ENCODE measurements at places on chromosomes 11 and 22. TPM values are rescaled to one million over a fixed set of nuclear protein-coding genes. Genes with fewer than 3 reads are reported as not detected.
A peak's percentile ranks its signal among the peaks of the same experiment; 100 is the strongest.

CCDC116 gene
- 1.2 TPM for total RNA-seq

FBLN1 gene
- not detected for total RNA-seq

OVCH2 gene
- not detected for total RNA-seq

TESMIN gene
- total RNA-seq: 1.8 TPM

POU2AF3 gene
- 0.82 TPM for total RNA-seq

CASP12 gene
- not detected for total RNA-seq

MAPK8IP1 gene
- 3.4 TPM for total RNA-seq

- H3K4me1 ChIP-seq: no peaks in the 10 kb centered on the region
- no peak overlapping the region for H3K4me3 ChIP-seq
- H3K36me3 ChIP-seq: no peaks in the 10 kb centered on the region
- DNase-seq: no peak
Measured at GRCh38 chr11:115684135-115684534, 179.9 kb upstream of the CADM1 start.

DNA sequence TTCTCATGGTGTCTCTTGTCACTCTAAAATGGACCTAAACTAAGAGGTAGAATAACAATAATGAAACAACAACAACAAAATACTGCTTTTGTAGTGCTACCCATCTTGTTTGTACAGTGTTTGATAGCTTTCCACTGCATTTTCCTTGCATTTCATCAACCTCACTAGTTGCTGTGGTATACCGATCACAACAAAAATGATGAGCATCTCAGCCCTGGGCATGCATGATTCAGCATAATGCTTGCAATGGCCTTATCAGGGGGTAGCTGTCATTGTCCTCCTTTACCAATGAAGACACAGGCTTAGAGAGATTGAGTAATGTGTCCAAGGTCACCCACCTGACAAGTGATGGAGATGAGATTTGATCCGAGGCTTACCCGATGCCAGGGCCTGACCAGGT is 682.5 kb downstream of the NTM start:
- H3K27ac ChIP-seq: no peak overlapping the region
- no peak overlapping the region for H3K4me3 ChIP-seq
- H3K36me3 ChIP-seq: no peaks in the 10 kb centered on the region
- DNase-seq: no peak
- H3K27me3 ChIP-seq: no peaks in the 10 kb centered on the region
- H3K4me1 ChIP-seq: no peaks in the 10 kb centered on the region

GRCh38 chr11:74592441-74593362 is at the start of gene POLD3:
Gene POLD3 (plus strand): TSS chr11:74592582. CDS start chr11:74592659, 77 bp downstream.
- H3K27me3 ChIP-seq: no peaks in the 10 kb centered on the region
- H3K4me3 ChIP-seq: peak within 1 kb of the TSS; percentile 94
- H3K36me3 ChIP-seq: peaks cover 22% of the 10 kb centered on the region
- peak within 1 kb of the TSS; percentile 86 for H3K27ac ChIP-seq

GRCh38 chr11:57057561-57057960 is 68.8 kb downstream of the OR5AK2 start:
- no peak overlapping the region for H3K4me3 ChIP-seq
- no peak overlapping the region for H3K27ac ChIP-seq
- no peaks in the 10 kb centered on the region for H3K36me3 ChIP-seq
- H3K27me3 ChIP-seq: no peaks in the 10 kb centered on the region

DNA sequence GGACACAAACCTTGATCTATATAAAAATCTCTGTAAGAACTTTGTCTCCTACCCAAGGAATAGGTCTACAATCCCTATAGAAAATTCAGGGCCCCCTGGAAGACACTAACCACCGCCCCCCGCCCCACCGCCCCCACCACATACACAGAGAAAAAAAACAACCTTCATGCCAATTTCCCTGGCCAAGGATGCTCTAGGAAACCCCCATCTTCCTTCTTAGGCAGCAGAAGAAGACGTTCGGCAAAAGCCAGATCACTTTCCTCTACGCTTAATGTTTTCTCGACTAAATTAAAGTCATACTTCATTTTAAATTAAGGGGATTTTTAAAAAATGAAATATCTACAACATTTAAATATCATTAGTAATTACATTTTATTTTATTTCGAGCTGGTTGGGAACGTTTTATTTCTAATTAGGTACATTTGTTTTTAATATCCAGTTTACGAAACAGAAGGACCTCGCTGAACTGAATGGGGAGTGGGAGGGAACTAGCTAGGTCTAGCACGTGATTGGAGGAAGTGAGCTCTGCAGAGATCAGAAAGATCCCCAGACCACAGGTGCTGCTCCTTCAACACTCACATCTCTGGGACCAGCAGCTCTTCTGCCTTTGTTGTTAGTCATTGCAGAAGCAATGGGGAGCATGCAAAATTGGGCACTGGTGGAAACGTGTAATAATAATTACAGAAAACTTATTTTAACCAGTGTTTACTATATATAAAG is 472.3 kb downstream of the MN1 start:
- H3K36me3 ChIP-seq: no peaks in the 10 kb centered on the region
- no peak overlapping the region for H3K27ac ChIP-seq
- no peak for DNase-seq
- peaks cover 2% of the 10 kb centered on the region for H3K4me1 ChIP-seq
- H3K4me3 ChIP-seq: no peak overlapping the region

- peaks cover 26% of the 10 kb centered on the region for H3K27me3 ChIP-seq
- no peaks in the 10 kb centered on the region for H3K36me3 ChIP-seq
- no peak overlapping the region for H3K4me3 ChIP-seq
- H3K4me1 ChIP-seq: peaks cover 12% of the 10 kb centered on the region
Measured at GRCh38 chr11:134407321-134407828, 4.7 kb downstream of the B3GAT1 start.

DNA sequence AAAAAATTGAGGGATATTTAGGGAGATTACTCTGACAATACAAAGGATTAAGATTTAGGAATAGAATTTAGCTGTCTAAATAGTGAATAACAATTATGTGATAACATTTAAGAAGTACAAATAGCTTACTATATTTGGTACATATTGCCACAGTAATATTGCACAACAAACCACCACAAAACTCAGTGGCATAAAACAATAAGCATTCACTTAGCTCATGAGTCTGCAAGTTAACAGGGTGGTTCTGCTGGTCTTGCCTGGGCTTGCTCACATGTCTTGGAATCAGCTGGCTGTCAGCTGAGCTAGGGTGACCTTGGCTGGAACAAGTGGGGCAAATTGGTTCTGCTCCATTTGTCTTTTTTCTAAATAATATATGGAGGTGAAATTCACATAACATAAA is 115.1 kb downstream of the DCDC1 start:
- no peak overlapping the region for H3K4me3 ChIP-seq
- no peak for DNase-seq
- no peaks in the 10 kb centered on the region for H3K4me1 ChIP-seq
- no peak overlapping the region for H3K27ac ChIP-seq
- no peaks in the 10 kb centered on the region for H3K36me3 ChIP-seq

DNA sequence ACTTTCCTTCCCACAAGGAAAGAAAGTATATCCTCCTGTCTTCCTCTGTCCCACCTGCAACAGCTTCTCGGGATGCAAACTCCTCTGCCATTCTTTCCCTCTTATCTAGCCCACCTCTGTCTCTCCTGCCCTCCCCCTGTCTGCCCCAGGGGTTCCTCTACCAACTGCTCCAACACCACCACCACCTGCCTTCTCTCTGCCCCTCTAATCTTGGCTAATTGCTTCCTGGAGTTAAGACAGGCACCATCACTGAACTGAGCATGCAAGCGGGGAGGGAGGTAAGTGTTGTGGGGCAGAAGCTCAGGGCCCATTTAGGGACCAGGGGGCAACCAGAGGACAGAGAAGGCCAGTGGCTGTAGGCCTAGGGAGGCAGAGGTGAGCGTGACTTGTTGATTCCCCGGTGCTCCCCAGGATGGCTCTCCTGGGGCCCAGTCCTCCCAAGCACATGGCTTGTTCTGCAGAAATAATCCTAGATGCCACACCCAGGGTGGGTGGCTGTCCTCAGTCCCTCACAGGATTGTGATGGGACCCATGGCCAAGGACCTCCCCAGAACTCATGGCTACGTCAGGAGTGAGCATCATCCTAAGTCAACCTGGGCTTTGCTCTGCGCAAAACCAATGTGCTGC is 111.1 kb downstream of the TP53I11 start:
- H3K27ac ChIP-seq: no peak overlapping the region
- peaks cover 1% of the 10 kb centered on the region for H3K27me3 ChIP-seq
- no peaks in the 10 kb centered on the region for H3K4me1 ChIP-seq
- DNase-seq: no peak
- no peak overlapping the region for H3K4me3 ChIP-seq
- peaks cover 3% of the 10 kb centered on the region for H3K36me3 ChIP-seq

DNA sequence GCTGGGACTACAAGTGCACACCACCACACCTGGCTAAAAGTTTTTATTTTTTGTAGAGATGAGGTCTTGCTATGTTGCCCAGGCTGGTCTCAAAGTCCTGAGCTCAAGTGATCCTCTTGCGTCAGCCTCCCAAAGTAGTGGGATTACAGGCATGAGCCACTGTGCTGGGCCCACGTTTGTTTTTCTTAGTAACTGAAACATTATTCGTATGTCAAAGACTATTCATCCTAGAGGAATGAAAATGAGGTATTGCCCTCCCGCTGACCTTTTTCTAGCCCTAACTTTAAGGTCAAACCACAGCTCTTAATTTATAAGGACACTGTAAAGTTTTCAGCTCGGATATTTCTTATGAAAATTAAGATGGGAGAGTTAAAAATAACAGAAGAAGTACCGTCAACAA is 33.2 kb upstream of the PAX6 start:
- DNase-seq: no peak
- H3K27ac ChIP-seq: no peak overlapping the region
- H3K27me3 ChIP-seq: peaks cover 20% of the 10 kb centered on the region
- H3K36me3 ChIP-seq: no peaks in the 10 kb centered on the region
- H3K4me3 ChIP-seq: no peak overlapping the region

- H3K27ac ChIP-seq: no peak overlapping the region
- DNase-seq: no peak
- no peaks in the 10 kb centered on the region for H3K4me1 ChIP-seq
- H3K4me3 ChIP-seq: no peak overlapping the region
Measured at GRCh38 chr22:24170188-24170587, 11.1 kb upstream of the SUSD2 start.

- H3K4me1 ChIP-seq: peaks cover 12% of the 10 kb centered on the region
- H3K4me3 ChIP-seq: no peak overlapping the region
- no peak for DNase-seq
- H3K36me3 ChIP-seq: no peaks in the 10 kb centered on the region
- H3K27me3 ChIP-seq: no peaks in the 10 kb centered on the region
Measured at GRCh38 chr11:85348945-85349344, 278.2 kb downstream of the DLG2 start.

- no peak for DNase-seq
- H3K36me3 ChIP-seq: no peaks in the 10 kb centered on the region
- no peak overlapping the region for H3K27ac ChIP-seq
- H3K27me3 ChIP-seq: peaks cover 14% of the 10 kb centered on the region
- no peak overlapping the region for H3K4me3 ChIP-seq
Measured at GRCh38 chr22:48258064-48258701, 1495.7 kb downstream of the TBC1D22A start.

GRCh38 chr11:124644426-124645280 is 22.0 kb downstream of the TBRG1 start:
- H3K4me1 ChIP-seq: peaks cover 18% of the 10 kb centered on the region
- H3K27ac ChIP-seq: no peak overlapping the region
- no peaks in the 10 kb centered on the region for H3K36me3 ChIP-seq
- H3K27me3 ChIP-seq: no peaks in the 10 kb centered on the region
- no peak overlapping the region for H3K4me3 ChIP-seq

DNA sequence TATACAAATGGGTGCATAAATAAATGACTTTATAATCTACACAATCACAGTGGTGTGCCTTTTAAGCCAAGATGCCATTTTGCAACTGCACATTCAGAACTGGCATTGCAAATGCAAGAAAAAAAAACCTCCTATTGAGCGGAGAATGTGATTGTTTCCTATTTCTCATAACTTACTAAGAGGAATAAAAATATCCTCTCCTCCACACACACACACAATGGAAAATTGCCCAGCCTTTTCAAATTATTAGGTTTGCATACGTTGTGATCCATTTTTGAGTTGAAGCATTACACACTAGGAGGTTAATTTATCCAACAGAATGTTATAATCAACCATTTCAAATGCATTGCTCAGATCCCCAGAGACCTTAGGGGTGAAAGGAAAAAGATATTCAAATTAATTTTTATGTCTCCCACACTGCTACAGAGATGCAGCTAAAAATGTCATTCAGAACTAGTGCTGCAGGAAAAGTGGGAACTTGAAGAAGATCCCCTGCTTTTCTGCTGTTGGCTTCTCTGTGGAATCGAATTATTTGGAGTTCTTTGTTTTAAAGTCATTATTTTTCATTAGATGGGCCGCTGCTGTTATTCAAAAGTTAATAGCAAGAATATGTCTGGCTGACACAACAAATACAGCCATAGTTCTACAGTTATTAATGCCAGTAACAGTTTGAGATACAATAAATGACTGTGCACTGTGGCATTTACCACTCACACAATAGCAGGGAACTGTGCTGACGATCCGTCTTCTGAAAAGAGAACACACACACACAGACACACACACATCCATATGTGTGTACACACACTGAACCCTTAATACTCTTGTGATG is 299.9 kb upstream of the ANO5 start:
- H3K27me3 ChIP-seq: no peaks in the 10 kb centered on the region
- H3K36me3 ChIP-seq: no peaks in the 10 kb centered on the region
- H3K4me1 ChIP-seq: no peaks in the 10 kb centered on the region
- no peak for DNase-seq
- no peak overlapping the region for H3K27ac ChIP-seq

DNA sequence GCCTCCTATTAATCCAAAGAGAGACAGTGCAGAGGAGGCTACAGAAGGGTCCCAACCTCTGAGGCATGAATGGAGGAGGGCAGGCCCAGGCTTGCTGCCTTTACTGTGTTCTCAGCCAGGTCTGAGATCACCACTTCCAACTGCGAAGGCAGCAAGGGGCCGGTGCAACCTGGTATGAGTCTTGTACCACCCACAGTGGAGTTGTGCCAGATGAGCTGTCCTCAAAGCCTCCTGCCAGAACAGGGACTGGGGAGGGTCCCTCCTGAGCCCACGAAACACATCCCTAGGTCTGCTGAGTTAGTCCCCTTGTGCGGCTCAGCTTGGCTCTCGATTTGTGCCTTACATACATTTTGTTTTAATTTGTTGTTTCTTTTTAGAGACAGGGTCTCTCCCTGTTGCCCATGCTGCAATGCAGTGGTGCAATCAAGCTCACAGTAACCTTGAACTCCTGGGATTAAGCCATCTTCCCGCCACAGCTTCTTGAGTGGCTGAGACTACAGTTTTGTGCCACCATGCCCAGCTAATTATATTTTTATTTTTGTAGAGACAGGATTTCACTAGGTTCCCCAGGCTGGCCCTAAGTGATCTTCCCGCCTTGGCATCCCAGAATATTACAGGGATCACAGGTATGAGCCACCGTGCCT is 9.3 kb downstream of the MIF start:
- no peaks in the 10 kb centered on the region for H3K27me3 ChIP-seq
- no peak overlapping the region for H3K4me3 ChIP-seq
- no peak for DNase-seq
- H3K27ac ChIP-seq: no peak overlapping the region
- H3K36me3 ChIP-seq: peaks cover 19% of the 10 kb centered on the region

- no peak overlapping the region for H3K4me3 ChIP-seq
- H3K4me1 ChIP-seq: peaks cover 14% of the 10 kb centered on the region
- peaks cover 24% of the 10 kb centered on the region for H3K36me3 ChIP-seq
- DNase-seq: no peak
- no peak overlapping the region for H3K27ac ChIP-seq
Measured at GRCh38 chr11:47329431-47329986, 23.0 kb downstream of the MYBPC3 start.

Measured in activated B cell treated with CpG ODN at 0.5 μM for 24 hours (primary cell).